ENCODE measurements at places on chromosomes 1 and 21.

DNA sequence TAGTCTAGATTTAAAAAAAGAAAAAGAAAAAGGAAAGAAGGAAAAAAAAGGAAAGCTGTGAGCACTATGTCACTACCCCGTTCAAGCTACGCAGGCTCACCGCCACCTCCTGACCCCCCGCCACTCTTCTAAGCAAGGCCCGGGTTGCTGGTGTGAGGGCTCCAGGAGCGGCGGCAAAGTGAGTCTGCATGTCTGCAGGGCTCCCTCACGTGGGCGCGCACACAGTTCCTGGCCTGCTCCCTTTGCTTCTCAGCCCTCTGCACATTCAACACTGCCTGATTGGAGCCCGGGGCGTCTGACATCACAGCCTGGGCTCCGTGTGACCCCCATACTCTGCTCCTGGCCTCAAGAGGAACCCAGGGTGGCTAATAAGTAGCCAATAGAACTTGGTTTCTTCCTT is 81.4 kb upstream of the TLR5 start:
- H3K4me1 ChIP-seq = no peaks in the 10 kb centered on the region
- DNase-seq = no peak
- H3K27ac ChIP-seq = no peak overlapping the region
- no peaks in the 10 kb centered on the region for H3K36me3 ChIP-seq

DNA sequence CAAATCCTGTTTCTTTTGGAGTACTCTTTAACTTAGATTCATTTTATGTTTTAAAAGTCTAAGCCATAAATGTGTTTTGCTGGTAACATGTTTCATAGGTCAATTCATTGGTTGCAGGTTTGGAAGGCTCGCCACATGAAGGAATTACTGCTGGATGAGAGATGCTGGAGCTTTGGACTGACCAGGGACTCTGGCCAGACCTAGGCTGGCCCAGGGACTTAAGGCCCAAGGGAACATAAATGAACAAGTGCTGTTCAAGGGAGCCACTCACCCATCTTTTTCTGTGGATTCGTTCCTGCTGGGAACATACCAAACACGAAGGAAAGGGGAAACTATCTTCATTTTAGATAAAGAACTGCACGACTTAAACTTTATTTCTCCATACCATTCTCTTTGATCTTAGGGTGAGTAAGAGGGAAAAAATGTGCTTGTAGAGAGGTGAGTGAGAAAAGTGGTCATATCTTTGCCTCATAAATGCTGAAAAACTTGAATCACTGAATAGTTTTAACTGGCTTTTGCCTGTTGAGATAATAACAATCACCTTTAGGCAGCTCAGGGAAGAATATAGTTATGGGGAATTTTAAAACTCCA is 15.3 kb upstream of the SHCBP1L start:
- no peaks in the 10 kb centered on the region for H3K4me1 ChIP-seq
- no peaks in the 10 kb centered on the region for H3K27me3 ChIP-seq
- no peaks in the 10 kb centered on the region for H3K36me3 ChIP-seq
- no peak overlapping the region for H3K27ac ChIP-seq

GRCh38 chr21:38259665-38260064 is 2.9 kb downstream of the KCNJ15 start:
- H3K27ac ChIP-seq = no peak overlapping the region
- H3K4me3 ChIP-seq = no peak overlapping the region
- no peaks in the 10 kb centered on the region for H3K4me1 ChIP-seq
- H3K36me3 ChIP-seq = no peaks in the 10 kb centered on the region
- no peak for DNase-seq
- H3K27me3 ChIP-seq = no peaks in the 10 kb centered on the region

DNA sequence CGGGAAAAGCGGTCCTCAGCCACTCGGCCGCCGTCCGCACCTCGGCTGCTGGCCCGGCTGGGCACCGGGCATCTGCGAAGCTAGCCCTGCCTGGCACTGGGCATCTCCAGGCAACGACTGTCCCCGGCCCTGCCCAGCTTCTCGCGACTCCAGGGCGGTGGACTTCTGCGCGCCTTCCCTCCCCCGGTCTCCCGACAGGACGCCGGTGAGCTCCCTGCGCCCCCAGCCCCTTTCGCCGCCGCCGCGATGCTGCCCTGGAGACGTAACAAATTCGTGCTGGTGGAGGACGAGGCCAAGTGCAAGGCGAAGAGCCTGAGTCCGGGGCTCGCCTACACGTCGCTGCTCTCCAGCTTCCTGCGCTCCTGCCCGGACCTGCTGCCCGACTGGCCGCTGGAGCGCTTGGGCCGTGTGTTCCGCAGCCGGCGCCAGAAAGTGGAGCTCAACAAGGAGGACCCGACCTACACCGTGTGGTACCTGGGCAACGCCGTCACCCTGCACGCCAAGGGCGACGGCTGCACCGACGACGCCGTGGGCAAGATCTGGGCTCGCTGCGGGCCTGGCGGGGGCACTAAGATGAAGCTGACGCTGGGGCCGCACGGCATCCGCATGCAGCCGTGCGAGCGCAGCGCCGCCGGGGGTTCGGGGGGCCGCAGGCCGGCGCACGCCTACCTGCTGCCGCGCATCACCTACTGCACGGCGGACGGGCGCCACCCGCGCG is 514 bp downstream of the FAM43B start:
- H3K36me3 ChIP-seq = no peaks in the 10 kb centered on the region
- no peak for DNase-seq
- H3K4me3 ChIP-seq = peak overlapping the region; percentile 35

GRCh38 chr1:244284641-244285156 is 167.0 kb downstream of the ADSS2 start:
- no peaks in the 10 kb centered on the region for H3K4me1 ChIP-seq
- no peaks in the 10 kb centered on the region for H3K27me3 ChIP-seq
- no peaks in the 10 kb centered on the region for H3K36me3 ChIP-seq

DNA sequence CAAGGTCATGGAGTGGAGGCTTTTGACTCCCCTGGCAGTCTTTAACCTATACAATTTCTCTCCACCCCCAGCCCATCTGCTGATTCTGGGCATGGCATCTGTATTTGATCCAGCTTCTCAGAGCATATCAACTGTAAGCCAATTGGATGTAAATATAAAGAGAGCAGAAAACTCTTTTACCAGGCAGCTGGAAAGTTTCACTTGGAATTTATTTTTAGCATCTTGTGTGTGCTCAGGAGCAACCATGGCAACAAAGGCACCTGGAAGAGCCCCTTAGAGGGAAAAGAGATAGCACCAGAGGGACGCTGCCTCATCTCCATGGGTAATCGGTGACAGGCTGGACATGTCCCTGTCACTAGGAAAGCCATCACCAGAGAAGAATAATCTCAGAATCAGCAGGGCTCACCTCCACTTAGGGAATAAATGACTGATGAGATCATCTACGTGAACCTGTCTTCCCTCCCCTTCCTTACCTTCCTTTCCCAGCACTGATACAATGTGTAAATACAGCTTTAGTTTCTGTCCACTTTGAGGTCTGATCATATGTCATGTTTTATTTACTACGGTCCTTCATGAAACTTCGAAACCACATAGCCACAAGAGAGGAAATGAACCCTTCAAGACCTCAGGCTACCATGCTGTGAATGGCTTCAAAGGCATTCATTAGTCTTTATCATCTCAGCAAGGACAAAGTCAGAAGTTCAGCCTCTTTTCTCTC is 25.3 kb upstream of the SIPA1L2 start:
- no peak overlapping the region for H3K4me3 ChIP-seq
- H3K4me1 ChIP-seq = no peaks in the 10 kb centered on the region

All from gastrocnemius medialis (tissue), 4 donors.